ENCODE measurements at places on chromosomes 3 and 15. TPM values are rescaled to one million over a fixed set of nuclear protein-coding genes. Genes with fewer than 3 reads are reported as not detected.

CADPS gene
- total RNA-seq: 3.0 TPM

PPIP5K1 gene
- 45.2 TPM for total RNA-seq

- H3K4me3 ChIP-seq: no peak overlapping the region
- DNase-seq: no peak
- H3K27ac ChIP-seq: no peak overlapping the region
- peaks cover 2% of the 10 kb centered on the region for H3K4me1 ChIP-seq
These were observed 133.4 kb downstream of the CHST2 start for GRCh38 chr3:143252931-143253330.

ZBED2 gene
- not detected for total RNA-seq

- no peaks in the 10 kb centered on the region for H3K27me3 ChIP-seq
- no peak overlapping the region for H3K27ac ChIP-seq
These were observed 150.1 kb upstream of the TGFBR2 start for GRCh38 chr3:30456264-30456663.

GRCh38 chr3:54999159-54999558 lies 71.3 kb upstream of the LRTM1 start:
- no peaks in the 10 kb centered on the region for H3K36me3 ChIP-seq
- no peaks in the 10 kb centered on the region for H3K27me3 ChIP-seq
- H3K4me1 ChIP-seq: peaks cover 6% of the 10 kb centered on the region
- H3K4me3 ChIP-seq: no peak overlapping the region
- H3K27ac ChIP-seq: no peak overlapping the region

GRCh38 chr3:189144645-189145044 lies 27.1 kb upstream of the TPRG1 start:
- H3K27ac ChIP-seq: no peak overlapping the region
- H3K27me3 ChIP-seq: no peaks in the 10 kb centered on the region
- no peaks in the 10 kb centered on the region for H3K36me3 ChIP-seq
- H3K4me3 ChIP-seq: no peak overlapping the region
- H3K4me1 ChIP-seq: peaks cover 4% of the 10 kb centered on the region
- DNase-seq: no peak

DNA sequence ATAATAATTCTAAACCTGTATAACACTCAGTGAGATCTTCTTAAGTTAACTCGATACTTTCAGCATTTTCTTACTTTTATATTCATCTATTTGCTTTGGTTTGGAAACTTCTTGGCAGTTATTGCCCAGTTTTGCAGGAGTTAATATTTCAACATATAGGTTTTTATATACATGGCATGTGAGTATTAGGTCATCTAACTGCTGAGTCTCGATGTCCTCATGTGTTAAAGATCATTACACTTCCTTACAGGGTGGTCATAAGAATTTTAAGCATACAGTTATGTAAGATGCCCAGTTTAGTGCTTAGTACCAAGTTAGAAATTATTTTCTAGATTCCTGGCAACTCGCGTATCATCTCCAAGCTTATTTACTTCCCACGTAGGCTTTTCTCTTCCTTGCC lies 62.9 kb downstream of the TMEM39A start:
- no peak for DNase-seq
- H3K36me3 ChIP-seq: no peaks in the 10 kb centered on the region
- H3K4me1 ChIP-seq: no peaks in the 10 kb centered on the region
- no peak overlapping the region for H3K4me3 ChIP-seq

ALDH1A2 gene
- total RNA-seq: 10.3 TPM

IL5RA gene
- total RNA-seq: not detected

DLG1 gene
- total RNA-seq: 74.1 TPM

DNA sequence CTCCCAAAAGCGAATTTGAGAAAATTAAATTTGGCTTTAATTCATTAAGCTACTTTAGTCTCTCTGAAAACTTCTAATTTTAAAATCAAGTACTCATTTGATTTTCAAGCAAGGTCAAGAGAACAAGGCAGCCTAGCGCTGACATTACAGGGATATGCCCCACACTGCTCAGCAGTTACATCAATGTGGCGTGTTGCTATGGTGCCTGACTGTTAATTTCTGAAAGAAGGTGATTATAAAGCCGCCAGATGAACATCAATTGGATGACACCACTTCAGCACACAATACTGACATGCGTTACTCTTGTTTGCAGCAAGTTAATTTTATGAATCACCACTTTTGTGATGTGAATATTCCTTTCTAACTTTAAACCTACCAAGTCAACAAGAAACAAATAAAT lies 284.4 kb downstream of the FOXP1 start:
- no peaks in the 10 kb centered on the region for H3K36me3 ChIP-seq
- H3K4me3 ChIP-seq: no peak overlapping the region
- DNase-seq: no peak
- H3K27me3 ChIP-seq: no peaks in the 10 kb centered on the region

- no peaks in the 10 kb centered on the region for H3K4me1 ChIP-seq
- no peak overlapping the region for H3K27ac ChIP-seq
- H3K4me3 ChIP-seq: no peak overlapping the region
- no peak for DNase-seq
- no peaks in the 10 kb centered on the region for H3K27me3 ChIP-seq
These were observed 355.0 kb upstream of the SEMA6D start for GRCh38 chr15:47362118-47362905.

GRCh38 chr3:74273555-74274402 lies 340.7 kb downstream of the CNTN3 start:
- H3K27ac ChIP-seq: no peak overlapping the region
- H3K36me3 ChIP-seq: no peaks in the 10 kb centered on the region
- no peak overlapping the region for H3K4me3 ChIP-seq
- H3K27me3 ChIP-seq: no peaks in the 10 kb centered on the region

ALPK3 gene
- total RNA-seq: 1.2 TPM

DNA sequence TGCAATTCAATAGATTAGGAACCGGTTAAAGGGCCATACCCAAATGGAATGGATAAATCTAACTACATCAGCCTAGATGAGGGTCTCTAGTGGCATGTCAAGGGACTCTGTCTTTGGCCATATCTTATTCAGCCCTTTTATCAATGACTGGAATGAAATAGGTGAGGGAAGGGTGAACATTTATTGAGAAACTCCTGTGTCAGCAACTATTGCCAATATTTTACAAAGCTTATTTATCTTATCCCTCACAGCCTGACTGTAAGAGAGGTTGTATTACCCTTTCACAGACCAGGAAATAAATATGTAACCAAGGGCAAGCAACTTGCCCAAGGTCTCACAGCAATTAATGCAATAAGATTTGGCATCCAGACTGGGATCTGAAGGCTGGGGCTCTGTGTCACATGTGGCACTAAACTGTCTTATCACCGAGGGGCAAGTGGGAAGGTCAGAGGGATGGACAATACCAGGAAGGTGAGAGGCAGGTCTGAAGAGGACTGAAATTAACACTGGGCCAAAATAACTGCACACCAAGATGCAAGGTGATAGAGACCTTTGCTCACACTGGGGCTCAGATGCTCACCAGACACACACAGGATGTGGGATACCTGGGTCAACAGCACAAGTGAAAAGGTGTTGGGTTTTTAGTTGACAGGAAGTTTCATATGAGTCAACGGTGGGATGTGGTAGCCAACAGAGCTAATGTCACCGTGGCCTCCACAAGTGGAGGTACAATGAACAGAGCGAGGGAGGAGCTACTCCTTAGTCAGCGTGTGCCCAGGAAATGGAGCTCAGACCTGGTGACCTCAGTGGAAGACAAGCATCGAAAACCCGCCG lies 261.3 kb downstream of the RPLP1 start:
- no peaks in the 10 kb centered on the region for H3K27me3 ChIP-seq
- no peaks in the 10 kb centered on the region for H3K36me3 ChIP-seq
- H3K27ac ChIP-seq: no peak overlapping the region
- H3K4me1 ChIP-seq: no peaks in the 10 kb centered on the region
- DNase-seq: no peak

DNA sequence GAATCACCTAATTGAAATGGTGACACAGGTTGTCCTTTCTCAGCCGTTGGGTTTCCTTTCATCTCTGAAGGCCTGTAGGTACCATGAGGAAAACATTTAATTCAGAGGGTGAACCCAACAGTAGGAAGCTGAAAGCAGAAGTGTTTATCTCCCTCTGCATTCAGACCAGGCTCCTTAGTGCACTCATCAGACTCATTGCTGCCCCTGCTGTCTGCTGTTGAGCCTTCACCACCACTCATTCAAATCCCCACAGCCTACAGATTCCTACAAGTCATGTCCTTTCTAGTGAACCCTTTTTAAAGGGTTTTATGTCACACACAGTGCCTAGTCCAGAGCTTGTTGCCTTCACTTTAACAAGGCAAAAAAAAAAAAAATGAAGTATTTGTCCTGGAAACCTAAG lies 13.4 kb downstream of the WDR48 start:
- no peak overlapping the region for H3K27ac ChIP-seq
- no peak overlapping the region for H3K4me3 ChIP-seq
- H3K36me3 ChIP-seq: no peaks in the 10 kb centered on the region
- H3K4me1 ChIP-seq: no peaks in the 10 kb centered on the region
- H3K27me3 ChIP-seq: no peaks in the 10 kb centered on the region

DNA sequence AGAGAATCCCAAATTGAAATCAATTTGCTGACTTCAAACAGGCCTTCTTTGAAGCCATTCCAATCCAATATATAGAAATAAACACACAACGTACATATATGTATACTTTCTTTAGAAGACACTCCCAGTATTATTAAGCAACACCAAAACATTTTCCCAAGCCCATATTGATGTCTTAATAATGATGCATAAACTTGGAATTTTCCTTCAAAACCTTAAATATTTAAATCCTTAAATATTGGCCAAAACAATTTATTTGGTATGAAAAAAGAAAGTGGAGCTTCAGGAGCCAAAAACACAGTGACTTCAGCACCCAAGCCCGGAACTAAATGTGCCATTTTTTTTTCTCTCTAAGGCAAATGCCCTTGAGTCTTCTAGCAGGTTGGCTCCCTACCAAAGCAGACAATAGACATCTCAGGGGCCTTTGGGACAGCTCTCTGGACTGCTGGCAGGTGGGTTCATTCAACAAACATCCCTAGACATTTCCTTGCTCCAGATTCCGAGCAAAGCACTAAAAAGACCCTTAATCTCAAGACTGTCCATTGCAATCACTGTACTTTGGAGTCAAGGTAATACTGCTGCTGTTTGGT lies 384.7 kb downstream of the NTRK3 start:
- H3K27ac ChIP-seq: no peak overlapping the region
- H3K4me1 ChIP-seq: no peaks in the 10 kb centered on the region
- no peak for DNase-seq
- no peak overlapping the region for H3K4me3 ChIP-seq
- no peaks in the 10 kb centered on the region for H3K27me3 ChIP-seq

DNA sequence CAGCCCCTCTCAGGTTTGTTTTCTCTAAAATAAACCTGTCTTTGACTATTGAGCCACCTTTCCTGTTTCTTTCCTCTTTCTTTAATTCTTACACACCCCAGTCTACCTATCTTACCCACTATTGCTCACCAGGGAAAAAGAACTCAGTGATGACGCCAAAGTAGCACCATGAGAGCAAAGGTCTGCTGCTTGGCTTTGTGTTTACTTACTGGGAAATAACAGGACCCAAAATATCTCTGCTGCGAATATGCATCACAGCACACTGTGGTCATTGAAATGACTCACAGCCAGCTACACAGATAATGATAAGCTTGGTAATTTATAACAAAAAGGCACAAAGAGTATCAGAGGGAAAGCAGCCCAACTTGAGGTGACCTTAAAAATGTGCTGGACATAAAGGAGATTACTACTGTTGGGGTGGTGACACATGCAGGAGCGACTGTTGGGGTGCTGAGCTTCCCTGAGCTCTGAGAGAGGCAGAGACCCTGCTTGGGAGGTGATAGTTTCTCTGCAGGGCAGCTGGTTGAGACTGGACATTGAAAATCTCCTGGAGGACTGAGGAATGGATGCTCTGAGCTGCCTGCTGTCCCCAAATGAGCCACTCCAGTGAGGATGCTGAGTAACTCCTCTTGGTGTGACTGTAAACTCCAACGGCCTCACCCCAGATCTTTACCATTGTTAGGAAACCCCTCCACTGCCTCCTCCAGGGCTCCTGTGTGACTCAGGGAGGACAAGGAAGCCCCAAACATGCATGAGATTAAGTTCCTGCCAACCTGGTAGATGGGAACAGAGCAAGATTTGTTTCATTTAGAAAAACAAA lies 14.5 kb downstream of the EFCAB12 start:
- no peak overlapping the region for H3K4me3 ChIP-seq
- H3K4me1 ChIP-seq: peaks cover 10% of the 10 kb centered on the region
- no peaks in the 10 kb centered on the region for H3K36me3 ChIP-seq
- H3K27ac ChIP-seq: peak overlapping the region; percentile 78

- no peaks in the 10 kb centered on the region for H3K4me1 ChIP-seq
- no peak overlapping the region for H3K27ac ChIP-seq
- no peaks in the 10 kb centered on the region for H3K36me3 ChIP-seq
- DNase-seq: no peak
- H3K4me3 ChIP-seq: no peak overlapping the region
These were observed 227.1 kb upstream of the ARRDC4 start for GRCh38 chr15:97733373-97733772.

DNA sequence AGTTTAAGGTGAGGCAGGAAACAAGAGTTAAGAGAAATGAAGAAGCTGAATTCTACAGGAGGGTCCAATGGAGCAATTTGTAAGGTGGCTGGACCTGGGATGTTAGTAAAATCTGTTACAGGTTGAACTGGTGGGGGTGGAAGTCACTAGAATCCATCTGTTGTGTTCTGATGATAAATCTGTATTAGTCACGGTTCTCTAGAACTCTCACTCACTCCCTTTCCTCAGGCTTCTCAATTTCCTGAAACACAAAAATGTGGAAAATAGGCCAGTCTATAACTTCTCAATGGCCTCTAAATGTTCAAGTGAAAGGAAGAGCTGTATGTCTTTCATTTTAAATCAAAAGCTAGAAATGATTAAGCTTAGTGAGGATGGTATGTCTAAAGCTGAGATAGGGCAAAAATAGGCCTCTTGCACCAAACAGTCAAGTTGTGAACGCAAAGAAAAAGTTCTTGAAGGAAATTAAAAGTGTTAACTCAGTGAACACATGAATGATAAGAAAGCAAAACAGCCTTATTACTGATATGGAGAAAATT lies 180.2 kb upstream of the CBLB start:
- no peaks in the 10 kb centered on the region for H3K4me1 ChIP-seq
- no peak overlapping the region for H3K4me3 ChIP-seq
- H3K36me3 ChIP-seq: no peaks in the 10 kb centered on the region
- H3K27me3 ChIP-seq: no peaks in the 10 kb centered on the region
- no peak for DNase-seq

- H3K27me3 ChIP-seq: no peaks in the 10 kb centered on the region
- no peaks in the 10 kb centered on the region for H3K36me3 ChIP-seq
- H3K4me3 ChIP-seq: no peak overlapping the region
- peaks cover 23% of the 10 kb centered on the region for H3K4me1 ChIP-seq
These were observed 18.1 kb upstream of the BSN start for GRCh38 chr3:49535971-49536874.

DNA sequence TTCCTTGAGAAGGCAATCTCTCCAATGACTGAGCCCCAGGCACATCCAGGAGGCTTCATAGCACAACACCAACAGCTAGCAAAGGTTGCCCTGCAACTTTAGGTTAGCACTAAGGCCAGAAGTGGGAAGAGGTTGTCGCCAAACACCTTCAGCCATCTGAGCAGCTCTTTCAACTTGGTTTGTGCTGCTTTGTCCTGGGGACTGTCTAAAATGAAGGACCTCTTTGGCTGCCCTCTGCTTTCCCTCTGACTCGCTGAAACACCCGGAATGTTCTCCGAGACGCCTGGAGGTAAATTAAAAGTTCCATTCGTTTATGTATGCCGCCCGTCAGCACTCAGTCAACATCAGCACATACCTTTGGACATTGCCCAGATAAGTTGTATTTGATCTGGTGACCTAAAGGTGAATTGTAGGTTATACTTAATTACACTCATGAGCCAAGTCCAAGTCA lies 121.2 kb upstream of the NR2F2 start:
- no peak overlapping the region for H3K4me3 ChIP-seq
- H3K4me1 ChIP-seq: no peaks in the 10 kb centered on the region
- no peaks in the 10 kb centered on the region for H3K27me3 ChIP-seq
- DNase-seq: no peak
- H3K27ac ChIP-seq: no peak overlapping the region
